ENCODE measurements at places on chromosomes 4 and X.

DNA sequence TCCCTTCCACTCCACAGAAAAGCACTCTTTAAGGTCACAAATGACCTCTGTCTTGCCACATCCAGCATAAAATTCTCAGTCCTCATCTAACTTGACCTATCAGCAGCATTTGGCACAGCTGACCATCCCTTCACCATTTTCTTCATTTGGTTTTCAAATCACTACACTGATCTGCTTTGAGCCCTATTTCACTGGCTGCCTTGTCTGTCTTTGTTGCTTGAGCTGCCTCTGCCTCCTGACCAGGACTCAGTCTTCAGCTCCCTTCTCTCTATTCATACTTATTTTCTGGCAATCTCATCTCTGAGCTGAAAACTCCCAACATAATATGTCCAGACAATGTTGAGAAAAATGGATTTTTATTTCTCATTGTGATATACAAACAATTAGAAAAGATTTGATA lies 27.7 kb upstream of the PDE5A start:
- no peak for DNase-seq

GRCh38 chr4:139084804-139085093 lies 69.2 kb downstream of the NOCT start:
- no peak for DNase-seq

- DNase-seq: no peak
These were observed 3.5 kb downstream of the GUCY1B1 start for GRCh38 chr4:155762334-155762733.

DNA sequence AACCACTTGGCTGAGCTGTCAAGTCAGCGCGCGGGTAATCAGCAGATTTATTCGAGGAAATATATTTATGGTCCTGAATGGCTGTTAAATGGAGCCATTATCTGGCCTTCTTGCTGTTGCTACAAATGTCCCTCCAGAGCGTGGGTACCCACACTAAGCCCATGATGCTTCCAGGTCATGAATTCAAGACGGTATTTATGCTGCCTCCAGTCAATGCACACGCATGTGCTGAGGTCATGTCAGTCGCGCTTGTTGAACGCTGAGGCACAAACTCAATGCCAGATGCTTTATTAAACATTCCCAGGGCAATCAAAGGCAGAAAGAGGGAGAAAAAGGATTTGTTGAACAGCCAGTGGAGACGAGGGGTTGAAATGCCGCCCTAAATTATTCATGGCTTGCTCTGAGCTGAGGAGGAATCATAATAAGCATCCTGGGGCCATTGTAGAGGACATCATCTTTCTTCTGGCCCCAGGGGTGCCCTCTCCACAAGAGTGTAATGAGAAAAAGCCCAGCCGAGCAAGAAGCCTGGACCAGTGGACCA lies 36.1 kb upstream of the CLDN24 start:
- no peak for DNase-seq

GRCh38 chr4:154254999-154255398 lies 236.6 kb downstream of the DCHS2 start:
- no peak for DNase-seq

DNA sequence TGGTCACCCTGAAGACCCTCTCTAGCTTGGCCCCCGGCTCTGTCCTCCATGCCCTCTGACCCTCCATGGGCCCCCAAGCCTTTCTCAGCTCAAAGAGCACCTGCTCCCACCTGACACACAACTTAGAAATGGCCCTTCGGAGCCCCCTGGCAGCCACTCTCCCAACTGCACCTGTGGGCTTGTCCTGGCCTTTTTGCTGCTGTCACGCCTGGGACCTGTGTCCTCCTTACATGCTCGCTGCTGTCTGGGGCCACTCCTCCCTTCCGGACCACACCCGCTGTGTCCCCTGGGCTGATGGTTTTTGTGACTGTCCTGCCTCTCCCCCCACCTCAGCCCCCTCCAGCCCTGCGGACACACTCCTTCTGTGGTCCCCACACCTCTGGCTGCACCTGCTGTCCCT lies 106.2 kb upstream of the AFAP1 start:
- DNase-seq: no peak

- DNase-seq: no peak
These were observed 91.7 kb upstream of the PAQR3 start for GRCh38 chr4:79030973-79031372.

GRCh38 chr4:95124906-95125504 lies 367.2 kb downstream of the BMPR1B start:
- peak; percentile 54 for DNase-seq

DNA sequence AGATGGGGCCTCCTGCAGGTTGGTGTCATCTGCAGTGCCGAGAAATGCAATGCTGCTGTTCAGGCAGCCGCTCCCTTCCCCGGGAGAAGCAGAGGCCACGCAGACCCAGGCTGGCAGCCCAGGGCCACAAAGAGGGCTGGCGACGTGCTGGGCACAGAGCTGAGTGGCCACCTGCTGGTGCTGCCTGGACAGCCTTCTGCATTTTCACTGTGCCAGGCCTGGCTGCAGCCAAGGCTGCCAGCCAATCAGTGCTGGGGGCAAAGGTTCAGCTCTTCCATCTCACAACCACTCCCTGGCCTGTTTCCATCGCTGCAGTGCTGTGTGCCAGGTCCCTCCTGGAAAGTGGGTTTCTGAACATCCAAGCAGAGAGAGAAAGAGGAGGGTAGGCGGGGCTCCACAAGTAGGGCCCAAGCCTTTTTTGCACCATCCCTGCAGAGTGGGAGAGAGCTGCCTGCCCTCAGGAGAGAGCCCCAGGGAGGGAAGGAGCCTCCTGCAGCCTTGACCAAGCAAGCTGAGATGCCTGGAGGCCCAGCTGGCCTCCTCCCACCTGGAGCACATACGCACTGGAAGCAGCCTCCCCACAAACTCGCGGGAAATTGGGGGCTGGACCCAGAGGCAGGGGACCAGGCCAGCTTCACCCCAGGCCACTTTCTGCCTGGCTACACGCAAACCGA lies 20.1 kb downstream of the ADRA2C start:
- DNase-seq: no peak
